ENCODE measurements at places on chromosomes 11 and 22.

- DNase-seq, result no peak
These were observed 32.4 kb downstream of the ZC3H12C start for GRCh38 chr11:110125632-110126031.

- DNase-seq, result no peak
These were observed 59.2 kb upstream of the CRTAM start for GRCh38 chr11:122779047-122779629.

GRCh38 chr22:32801537-32802236, at the start of gene TIMP3:
TIMP3 (plus strand) TSS chr22:32801705; CDS start chr22:32802002, 297 bp downstream.
- DNase-seq, result peak; percentile 22

DNA sequence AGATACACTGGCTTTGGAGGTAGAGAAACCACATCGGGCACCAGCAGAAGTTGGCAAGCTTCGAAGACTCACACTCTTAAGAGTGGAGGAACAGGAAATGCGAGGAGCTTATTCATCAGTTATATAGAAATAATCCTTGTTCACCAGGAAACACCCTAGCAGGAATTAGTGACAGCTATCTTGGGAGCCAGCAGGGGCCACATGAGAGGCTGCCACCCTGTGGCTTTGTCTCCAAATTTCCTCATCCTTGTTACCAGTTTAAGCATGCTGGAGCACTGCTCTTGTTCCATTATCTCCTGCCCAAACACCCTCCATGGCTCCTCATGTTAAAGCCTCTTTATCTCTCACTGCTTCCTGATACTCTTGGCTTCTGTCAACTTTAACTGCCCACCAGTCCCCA, 131.0 kb downstream of the PLEKHA7 start:
- no peak for DNase-seq

DNA sequence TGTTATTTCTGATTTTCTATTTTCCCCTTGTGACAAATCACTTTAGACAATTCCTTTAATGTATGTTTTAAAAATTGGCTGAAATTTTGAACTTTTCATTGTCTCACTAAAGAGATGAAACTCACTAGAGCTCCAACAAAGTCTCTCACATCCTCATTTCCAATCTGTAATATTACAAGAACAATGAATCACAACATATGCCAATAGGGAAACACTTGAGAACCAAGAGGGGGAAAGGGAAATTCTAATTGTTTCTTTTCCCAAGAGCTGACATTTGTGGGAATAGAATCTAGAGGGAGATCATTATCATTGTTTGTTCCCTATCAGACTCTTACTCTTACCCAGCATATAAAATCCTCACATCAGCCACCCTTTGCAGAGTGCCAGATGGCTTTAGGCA, 28.2 kb downstream of the OR10D3 start:
- DNase-seq, result no peak

- DNase-seq, result no peak
These were observed 156.9 kb downstream of the DBX1 start for GRCh38 chr11:20003351-20003750.
